ENCODE measurements at places on chromosomes 12 and 14.
A peak's percentile ranks its signal among the peaks of the same experiment; 100 is the strongest.

DNA sequence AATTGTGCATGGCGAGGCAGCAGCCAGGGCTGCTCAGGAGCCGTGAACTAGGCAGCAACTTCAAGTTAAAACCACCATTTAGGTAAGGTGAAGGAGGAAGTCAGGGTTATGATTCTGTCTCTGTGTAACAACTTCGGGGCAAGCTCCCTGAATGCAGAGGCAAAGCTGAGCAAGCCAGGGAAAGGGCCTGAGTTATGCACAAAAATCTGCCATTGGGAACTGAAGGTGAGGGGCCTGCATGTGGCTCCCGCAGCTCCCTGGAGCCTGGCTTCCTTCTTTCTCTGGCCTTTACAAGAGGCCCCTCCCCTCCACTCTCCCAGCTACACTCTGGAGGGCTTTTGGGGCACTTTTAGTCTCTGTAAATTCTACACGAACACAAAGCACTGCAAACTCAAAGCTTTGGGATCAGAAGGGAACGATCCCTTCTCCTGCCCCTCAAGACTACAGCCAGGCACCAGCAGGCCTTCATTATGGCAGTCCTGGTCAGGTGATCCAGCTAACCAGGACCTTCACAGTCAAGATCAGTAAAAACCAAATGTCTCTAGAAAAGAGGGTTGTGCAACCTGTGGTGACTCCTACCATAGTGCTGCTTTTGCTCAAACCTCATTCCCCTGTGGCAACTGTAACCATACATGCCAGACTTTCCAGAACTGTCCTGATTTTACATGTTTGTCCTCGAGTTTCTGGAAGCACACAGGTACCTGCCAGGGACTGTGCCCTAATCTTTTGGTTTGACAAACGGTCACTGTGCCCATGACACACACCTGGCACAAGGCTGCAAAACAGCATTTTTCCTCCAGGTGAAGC, 67.2 kb upstream of the PTGR2 start:
- no peak for DNase-seq

GRCh38 chr12:52231305-52232202, 1.5 kb upstream of the KRT7 start:
- no peak for DNase-seq

DNA sequence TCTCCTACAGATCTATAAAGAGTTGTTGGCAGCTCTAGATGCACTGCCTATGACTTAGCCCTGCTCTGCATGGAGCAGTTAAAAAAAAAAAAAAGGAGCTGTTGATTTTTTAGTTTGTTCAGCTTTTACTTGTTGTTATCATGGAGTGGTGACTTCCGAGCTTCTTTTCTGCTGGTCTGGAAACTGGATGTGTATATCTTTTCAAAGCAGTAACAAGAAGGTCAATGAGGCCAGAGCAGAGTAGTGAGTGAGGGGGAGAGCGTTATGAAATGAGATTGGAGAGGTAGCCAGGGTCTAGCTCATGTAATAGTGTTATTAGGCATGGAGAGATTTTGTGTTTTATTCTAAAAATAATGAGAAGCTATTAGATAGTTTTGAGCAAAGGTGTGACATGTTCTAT, 13.2 kb upstream of the TUBA1B start:
- DNase-seq, result no peak

- DNase-seq, result no peak
Observed at GRCh38 chr12:123828854-123829547, 66.9 kb downstream of the DNAH10 start.

DNA sequence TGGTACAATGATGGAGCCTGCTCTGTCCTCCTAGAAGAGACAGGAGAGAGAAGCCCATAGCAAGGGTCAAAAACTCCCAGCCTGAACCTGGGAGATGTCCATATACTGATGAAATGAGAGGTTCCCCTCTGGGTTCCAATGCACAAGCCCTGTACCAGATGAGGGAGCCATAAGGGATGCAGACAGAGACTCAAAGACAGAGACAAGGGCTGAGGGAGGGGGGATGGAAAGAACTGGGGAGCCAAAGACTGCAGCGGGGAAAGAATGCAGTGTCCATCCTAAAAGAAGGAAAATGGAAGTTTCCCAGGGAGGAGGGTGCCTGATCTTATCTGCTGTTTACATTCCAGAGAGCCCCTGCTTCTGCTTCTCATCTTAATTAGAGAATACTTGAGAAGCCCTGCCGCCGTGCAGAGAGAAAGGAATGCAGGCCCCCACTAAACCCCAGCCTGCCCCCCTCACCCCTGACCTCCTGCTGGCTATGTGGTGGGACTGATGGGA, 27.7 kb downstream of the KRT18 start:
- DNase-seq, result no peak

DNA sequence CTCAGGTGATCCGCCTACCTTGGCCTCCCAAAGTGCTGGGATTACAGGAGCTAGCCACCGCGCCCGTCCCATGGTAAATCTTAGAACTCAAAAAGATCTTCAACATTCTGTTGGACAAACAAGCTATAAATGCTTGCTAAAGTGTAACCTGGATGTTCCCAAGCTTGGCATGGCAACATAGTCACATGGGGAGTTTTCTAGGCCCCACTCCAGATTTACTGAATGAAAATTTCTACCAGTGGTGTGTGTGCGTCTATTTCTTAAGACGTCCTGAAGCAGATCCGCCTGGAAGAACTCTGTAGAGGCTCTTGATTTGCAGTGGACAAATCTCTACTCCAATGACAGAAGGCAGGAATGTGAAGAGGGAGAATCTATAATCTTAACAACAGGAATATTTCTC, 59.9 kb downstream of the ZFYVE21 start:
- DNase-seq, result peak; percentile 46

- no peak for DNase-seq
Observed at GRCh38 chr14:75648066-75648838, 12.4 kb downstream of the ERG28 start.

GRCh38 chr12:55684761-55685370, 22.8 kb downstream of the ITGA7 start:
- no peak for DNase-seq

GRCh38 chr12:47547077-47547476, 158.8 kb downstream of the RPAP3 start:
- DNase-seq, result no peak

DNA sequence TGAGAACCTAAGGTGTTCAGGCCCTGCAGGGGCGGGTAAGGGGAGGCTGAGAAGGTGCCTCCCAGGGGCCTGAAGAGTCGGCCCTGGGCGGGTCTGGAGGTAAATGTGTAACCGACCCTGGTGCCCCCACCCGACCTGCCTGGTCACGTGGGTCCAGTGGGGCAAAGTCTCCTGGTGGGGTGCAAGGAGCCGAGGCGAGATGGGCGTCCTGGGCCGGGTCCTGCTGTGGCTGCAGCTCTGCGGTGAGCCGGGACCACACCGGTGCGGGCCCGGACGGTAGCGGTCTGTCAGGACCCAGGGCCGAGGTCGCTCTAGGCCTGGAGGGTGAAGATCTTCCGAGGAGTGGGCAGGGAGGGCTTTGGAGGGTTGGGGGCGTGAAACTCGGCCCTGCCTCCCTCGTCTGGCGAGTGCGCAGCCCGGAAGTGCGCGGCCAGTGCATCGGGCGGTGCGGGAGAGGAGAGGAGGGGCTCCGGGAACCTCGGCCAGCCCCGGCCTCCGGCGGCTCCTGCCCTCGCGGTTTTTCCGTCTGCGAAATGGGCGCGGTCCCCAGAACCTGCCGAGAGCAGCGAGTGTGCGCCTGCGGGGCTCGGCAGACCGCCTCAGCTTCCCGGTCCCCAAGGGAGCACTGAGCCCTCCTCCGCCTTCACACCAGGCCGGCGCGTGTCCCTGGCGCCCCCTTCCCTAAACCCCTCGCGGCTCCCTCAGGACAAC, at the start of gene AMN:
AMN (plus strand) TSS at position 174 of the 711 bp plus-strand sequence; CDS start at position 200, 26 bp downstream.
- DNase-seq, result no peak

- DNase-seq, result no peak
Observed at GRCh38 chr12:54272214-54272613, 7.7 kb downstream of the CBX5 start.

All from globus pallidus (tissue), 1 donor.